ENCODE measurements at places on chromosomes 5 and 9.
A peak's percentile ranks its signal among the peaks of the same experiment; 100 is the strongest.

DNA sequence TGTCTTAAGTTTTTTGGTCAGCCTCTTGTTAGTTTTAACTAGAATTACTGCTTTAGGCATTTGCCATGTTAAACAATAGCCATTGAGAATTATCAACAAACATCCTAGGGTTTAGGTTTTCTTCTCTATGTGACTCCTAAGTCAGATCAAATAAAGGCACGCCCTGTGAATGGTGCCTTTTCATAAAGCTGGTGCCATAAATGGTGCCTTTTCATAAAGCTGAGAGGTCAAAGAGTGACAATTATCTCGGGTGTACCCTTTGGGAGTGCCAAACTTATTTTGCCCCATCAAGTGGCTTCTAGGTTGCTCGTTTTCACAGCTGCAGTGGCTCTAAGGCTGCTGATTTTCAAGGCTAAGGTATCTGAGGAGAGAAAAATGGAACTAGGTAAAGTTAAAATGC is 391.6 kb downstream of the DMRTA1 start:
- no peak overlapping the region for H3K4me3 ChIP-seq
- no peaks in the 10 kb centered on the region for H3K36me3 ChIP-seq
- no peaks in the 10 kb centered on the region for H3K4me1 ChIP-seq
- H3K27me3 ChIP-seq: no peaks in the 10 kb centered on the region
- DNase-seq: no peak
- H3K27ac ChIP-seq: no peak overlapping the region

DNA sequence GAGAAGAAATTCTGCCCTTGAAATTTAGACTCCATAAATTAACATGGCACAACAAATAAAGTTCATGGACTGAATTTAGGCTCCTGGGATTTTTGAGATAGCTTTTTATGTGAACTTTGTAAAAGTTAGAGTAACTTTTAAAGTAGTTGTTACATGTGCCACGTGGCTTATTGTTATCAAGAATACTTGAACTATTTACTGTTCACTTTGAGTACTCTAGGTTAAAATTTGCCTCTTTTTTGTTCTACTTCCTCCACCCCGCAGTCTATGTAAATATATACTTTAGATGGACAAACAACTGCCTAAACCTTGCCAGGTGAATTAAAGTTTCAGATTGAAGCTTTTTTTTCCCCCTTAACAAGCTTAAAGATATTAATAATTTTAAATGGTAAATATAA is 457.9 kb downstream of the RAB3C start:
- no peak for DNase-seq
- H3K36me3 ChIP-seq: no peaks in the 10 kb centered on the region
- H3K27ac ChIP-seq: no peak overlapping the region
- no peaks in the 10 kb centered on the region for H3K27me3 ChIP-seq

DNA sequence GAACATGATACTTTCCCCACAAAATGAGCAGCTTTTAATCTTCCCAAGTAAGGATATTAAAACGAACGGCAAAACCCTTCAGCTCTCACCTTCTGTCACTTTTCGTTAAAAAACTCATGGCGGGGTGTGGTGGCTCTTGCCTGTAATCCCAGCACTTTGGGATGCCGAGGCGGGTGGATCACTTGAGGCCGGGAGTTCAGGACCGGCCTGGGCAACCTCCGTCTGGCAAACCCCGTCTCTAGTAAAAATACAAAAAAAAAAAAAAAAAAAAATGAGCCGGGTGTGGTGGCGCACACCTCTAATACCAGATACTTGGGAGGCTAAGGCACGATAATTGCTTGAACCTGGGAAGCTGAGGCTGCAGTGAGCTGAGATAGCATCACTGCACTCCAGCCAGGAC is 902 bp downstream of the TMED9 start:
- peaks cover 27% of the 10 kb centered on the region for H3K36me3 ChIP-seq
- H3K4me1 ChIP-seq: no peaks in the 10 kb centered on the region
- peak overlapping the region; percentile 97 for H3K4me3 ChIP-seq

DNA sequence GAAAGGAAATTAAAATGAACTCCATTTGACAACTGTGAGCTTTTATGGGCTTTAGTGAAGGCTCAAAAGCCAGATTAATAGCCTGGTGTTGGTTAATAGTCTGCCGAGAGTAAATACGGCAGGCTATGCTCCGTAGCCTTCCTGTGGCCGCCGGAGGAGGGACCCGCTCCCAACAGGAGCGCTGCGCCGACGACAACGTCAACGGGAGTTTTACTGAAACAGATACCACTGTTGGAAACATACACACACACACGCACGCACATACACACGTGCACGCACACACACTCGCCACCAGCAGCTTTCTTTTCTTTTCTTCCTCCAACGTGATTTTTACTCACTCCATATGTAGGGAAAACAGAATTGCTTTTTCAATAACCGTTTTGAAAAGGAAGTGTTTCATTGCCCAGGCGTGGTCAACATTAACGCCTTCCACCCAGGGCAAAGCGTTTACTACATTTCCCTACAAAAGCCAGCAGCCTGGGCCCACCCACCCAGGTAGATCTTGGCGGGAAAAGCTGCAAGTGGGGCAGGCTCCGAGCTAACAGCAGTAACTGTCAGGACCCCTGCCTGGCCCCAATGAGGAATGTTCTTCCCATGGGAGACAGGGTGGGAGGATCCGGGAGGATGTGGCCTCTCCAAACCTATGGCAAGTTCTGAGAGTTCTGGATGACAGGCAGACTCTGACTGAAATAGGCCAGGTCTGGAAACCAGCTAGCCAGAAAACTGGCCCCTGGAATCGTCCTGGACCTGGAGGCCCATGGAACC is 72.3 kb downstream of the PAX5 start:
- peaks cover 23% of the 10 kb centered on the region for H3K27me3 ChIP-seq
- H3K4me3 ChIP-seq: 0 out of 2 replicates have a peak overlapping the region, but pooled peaks have one; percentile 27
- H3K4me1 ChIP-seq: no peaks in the 10 kb centered on the region

All from GM23248 (cell line).